Stimulated activated CD4-positive, alpha-beta T cell treated with anti-CD3 and anti-CD28 coated beads, Interleukin-1b, Interleukin-23, amount 100 ng/mL, for 4 hours (primary cell): ENCODE measurements at places on chromosomes 3 and 15.
A peak's percentile ranks its signal among the peaks of the same experiment; 100 is the strongest.

GRCh38 chr3:115814778-115815380 is 191.6 kb downstream of the GAP43 start:
- DNase-seq, result peak; percentile 58

DNA sequence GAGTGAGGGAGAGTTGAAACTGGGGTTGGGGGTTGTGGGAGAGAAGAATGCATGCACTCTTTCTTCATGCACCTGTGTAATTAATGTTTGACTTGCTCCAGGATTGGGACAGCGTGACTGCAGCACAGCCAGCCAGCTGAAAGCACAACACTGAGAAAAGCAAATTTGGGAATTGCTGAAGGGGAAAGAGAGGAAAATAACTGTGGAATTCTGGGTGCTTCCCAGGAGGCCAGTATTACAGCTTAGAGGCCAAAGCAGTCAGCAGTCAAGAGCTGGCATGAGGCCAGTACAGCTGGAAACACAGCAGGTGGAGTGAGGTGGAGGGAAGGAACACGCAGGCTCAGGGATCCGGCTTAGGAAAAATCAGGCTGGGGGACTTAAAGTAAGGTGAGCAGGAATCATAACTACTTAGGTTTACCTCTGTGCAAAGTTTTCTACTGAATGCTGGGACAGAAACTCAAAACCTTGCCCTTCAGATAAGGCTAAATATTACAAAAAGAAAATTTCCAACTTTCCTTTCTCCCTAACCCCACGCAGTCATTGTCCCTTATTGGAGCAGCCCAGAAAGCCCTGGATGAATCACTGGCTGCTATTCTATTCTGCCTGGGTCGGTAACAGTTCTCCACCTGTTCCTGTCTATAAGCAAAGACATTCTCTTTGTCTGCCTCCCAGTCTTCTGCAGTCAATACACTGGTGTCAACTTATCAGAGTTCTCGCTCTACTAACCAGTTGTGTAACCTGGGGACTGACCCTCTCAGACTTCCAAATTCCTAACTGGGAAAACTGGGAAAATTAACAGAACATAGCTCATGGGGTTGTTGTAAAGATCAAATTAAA is 167.2 kb downstream of the MAGI1 start:
- DNase-seq, result no peak

GRCh38 chr3:175571096-175571495 is 712.0 kb downstream of the NAALADL2 start:
- DNase-seq, result no peak

GRCh38 chr3:71400986-71401451 is 182.5 kb downstream of the FOXP1 start:
- DNase-seq, result no peak

- DNase-seq, result no peak
Measured at GRCh38 chr15:40257656-40258450, 19.0 kb downstream of the PAK6 start.

DNA sequence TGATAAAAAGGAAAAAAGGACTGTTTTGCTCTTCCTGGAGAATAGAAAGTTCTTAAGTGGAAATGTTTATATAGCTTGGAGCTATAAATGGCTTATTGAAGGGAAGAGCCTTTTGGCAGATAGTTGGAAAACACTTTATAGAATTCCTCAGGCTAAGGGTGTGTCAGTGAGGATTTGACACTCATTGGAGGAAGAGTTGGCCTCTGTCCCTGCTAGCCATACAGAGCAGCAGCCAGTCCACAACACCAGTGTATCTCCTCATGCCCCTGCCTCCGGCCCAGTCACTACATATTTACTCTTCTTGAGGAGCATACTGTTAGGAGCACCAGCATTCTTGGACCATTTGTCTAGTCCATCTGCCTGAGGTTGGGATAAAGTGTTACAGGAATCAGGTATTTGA is 36.2 kb downstream of the KLHL18 start:
- no peak for DNase-seq

GRCh38 chr3:131762981-131763564 is 260.3 kb upstream of the MRPL3 start:
- no peak for DNase-seq

- DNase-seq, result peak; percentile 73
Measured at GRCh38 chr15:40782609-40783227, 12.9 kb downstream of the C15orf62 start.

DNA sequence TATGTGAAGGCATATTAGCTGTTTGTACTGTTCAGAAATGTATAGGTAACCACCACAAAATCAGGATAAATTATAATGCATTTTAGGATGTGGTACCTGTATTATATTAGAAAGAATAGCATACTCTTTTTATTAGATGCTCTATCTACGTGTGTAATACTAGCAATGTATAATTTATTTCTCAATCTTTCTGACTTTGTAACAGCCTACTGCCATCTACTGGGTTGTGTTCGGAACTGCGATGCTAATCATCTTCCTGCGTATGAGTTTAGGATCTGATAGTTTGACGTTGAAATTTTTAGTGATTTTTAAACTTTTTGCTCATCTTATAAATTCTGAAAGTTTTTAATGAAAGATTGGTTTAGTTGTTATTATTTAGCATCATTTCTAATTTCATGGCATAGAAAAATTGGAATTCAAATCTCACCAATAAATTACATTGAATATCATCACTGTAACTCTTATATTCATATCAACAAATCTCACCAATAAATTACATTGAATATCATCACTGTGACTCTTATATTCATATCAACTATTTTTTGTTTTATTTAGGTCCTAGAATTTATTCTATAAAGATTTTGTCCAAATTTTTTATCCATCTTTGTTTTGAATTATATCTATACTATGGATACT is 322.7 kb upstream of the ZNF717 start:
- no peak for DNase-seq

DNA sequence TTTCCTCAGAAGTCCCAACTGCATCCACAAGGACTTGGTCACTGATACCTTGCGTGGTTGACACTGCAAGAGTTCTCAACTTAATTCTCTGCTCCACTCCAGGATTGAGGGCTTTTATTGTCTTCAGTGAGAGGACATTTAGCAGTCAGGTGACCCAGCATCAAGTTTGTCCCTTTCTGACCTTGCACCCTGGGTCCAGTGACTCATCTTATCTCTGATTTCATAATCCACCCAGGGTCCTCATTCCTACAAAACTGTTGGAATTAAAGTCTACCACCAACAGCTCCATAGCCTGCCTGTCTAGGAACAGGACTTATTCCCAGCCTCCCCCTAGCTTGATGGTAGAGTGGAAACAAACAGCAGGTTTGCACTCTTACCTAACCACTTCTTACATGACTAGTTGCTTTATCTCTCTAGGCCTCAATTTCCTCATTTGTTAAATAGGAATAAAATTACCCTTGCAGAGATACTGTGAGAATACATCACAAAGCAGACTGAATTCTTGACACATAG is 151.3 kb upstream of the LPP start:
- no peak for DNase-seq

DNA sequence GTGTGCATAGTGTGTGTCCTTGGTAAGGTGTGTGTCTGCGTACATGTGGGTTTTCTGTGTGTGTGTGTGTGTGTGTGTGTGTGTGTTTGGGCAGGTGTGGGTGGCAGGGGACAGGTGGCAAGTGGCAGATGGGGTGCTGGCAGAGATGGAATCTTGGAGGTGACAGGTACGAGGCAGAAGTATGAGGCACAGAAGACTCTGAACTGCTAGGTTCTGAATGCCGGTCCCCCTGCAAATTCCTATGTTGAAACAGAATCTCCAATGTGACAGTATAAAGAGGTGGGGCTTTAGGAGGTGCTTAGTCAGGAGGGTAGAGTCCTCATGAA is 29.8 kb downstream of the SRPRB start:
- no peak for DNase-seq

DNA sequence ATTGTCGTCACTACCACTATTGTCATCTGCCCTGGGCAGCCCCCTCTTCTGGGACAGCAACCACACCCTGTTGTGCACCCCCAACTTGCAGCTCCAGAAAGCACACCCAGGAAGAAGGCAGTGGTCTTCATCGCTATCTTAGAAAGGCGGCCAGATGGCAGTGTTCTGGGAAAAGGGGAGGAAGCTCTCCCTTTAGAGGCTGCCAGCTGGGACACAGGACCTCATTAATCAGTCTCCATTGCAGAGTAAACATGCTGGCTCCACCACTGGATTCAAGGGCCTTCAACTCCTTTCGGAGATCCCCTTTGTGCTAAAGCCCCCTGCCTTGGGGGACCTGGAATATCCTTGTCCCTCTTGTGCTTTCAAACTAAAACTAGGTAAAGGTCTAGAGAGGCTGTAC is 199.3 kb upstream of the LINGO1 start:
- DNase-seq, result no peak

DNA sequence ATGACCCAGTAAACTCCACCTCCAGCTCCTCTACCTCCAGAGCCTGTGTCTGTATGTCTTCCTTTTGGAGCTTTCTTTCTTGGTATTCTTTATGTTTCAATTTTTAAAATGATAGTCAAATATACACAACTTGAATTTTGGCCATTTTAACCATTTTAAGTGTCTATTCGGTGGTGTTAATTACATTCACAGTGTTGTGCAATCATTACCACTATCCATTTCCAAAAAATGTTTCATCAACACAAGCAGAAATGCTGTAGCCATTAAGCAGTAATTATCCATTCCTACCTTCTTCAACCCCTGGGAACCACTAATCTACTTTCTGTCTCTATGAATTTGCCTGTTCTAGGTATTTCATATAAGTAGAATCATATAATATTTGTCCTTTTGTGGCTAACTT is 194.5 kb upstream of the TSC22D2 start:
- no peak for DNase-seq

DNA sequence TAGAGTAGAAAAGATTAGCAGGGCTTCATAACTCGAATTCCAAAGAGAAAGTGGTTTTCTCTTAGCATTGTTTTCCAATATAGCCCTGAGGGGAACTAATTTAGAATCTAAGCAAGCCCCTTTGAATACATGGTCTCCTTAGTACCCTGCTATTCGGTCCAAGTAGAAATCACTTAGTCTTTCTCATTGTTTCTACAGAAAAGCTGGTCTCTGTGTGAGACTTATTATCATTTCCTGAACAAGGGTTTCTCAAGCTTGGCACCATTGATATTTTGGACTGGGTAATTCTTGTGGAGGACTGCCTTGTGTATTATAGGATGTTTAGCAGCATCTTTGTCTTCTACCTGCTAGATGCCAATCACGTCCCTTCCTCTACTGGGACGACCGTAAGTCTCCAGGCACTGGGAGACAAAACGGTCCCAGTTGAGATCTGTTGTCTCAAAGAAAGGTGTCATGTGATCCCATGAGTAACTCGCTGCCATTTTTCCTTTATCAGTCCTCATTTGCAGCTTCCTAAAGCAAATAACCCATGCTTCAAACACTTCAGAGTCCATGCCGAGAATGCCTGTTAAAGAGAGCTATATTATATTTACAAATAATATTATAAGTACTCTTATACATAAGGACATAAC is 230.7 kb upstream of the SLCO3A1 start:
- no peak for DNase-seq

- DNase-seq, result no peak
Measured at GRCh38 chr15:79442911-79443310, 10.8 kb downstream of the MINAR1 start.

- no peak for DNase-seq
Measured at GRCh38 chr15:35756623-35757022, 210.7 kb upstream of the DPH6 start.

DNA sequence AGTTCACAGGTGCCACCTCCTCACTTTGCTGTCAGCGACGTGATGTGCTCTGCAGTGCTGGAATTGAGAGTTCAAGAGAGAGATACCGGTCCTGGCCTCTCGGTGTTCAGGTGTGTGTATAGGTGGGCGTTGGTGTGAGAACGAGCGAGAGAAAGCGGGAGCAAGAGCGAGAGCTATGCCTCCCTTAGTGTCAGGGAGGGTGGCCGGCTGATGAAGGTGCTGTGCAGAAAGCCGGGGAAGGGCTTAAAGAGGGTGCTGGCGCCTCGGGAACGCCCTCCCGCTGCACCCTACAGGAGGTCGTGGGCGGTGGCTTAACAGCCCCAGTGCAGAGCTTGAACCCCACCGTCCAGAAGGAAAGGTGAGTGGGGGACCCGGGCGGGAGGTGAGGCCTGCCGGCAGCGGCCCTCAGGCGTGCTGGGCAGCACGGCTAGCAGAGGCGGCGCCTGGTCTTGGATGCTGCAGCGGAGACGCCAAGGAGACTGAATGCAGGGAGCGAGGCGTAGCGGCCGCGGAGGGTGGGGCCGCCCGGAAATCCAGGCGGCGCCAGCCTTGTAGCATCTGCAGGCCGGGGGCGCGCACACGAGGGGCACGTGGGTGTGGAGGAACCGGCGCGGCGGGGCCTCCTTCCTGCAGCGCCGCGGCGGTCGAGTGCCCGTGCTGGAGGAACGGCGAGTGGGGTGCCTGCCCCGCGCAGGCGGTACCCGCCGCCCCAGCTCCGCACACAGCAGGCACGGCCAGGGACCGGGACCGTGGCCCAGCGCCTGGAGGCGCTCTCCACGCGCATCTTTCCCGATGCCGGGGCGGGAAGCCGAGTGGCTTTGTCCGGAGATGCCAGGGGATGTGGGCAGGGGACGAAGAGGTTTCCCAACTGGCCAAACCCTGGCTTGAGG is 246.8 kb upstream of the TOPAZ1 start:
- no peak for DNase-seq

DNA sequence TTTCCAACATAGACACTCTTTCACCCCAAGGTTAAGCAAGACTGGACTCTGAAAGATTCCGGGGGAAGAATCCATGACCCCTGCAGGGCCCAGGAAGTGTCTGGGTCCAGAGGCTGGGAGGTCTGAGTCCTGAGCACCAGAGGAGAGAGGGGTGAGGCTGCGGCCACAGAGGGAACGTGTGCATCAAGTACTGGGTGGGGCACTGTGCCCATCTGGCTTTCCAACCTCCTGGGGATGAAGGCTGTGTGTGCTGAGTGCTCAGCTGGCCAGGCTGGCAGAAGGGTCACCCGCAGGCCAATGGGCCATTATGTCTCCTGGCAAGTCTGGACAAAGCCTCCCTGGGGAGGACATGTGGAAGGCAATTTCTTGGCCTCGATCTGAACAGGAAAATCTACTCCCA is 3.3 kb downstream of the CHRNA3 start:
- no peak for DNase-seq

GRCh38 chr3:10389995-10390394 is 69.1 kb upstream of the SEC13 start:
- DNase-seq, result no peak

- no peak for DNase-seq
Measured at GRCh38 chr3:146110161-146110560, 50.8 kb downstream of the PLOD2 start.

- no peak for DNase-seq
Measured at GRCh38 chr3:165181556-165181955, 14.6 kb downstream of the SLITRK3 start.

GRCh38 chr15:38667890-38668850 is 103.6 kb upstream of the RASGRP1 start:
- DNase-seq, result no peak

GRCh38 chr15:80580536-80581260 is 114.4 kb upstream of the ABHD17C start:
- no peak for DNase-seq

DNA sequence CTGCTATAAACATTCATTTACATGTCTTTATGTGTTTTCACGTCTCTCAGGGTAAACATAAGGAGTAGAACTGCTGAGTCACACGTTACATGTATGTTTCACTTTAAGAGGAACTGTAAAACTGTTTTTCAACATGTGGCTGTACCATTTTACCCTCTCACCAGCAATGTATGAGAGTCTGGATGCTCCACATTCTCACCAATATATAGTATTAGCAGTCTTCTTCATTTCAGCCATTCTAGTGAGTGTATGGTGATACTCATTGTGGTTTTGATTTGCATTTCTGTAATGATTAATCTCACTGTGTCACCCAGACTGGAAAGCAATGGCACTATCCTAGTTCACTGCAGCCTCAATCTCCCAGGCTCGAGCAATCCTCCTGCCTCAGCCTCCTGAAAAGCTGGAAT is 37.1 kb downstream of the PHC3 start:
- DNase-seq, result no peak

GRCh38 chr15:39783244-39783820 is 691 bp upstream of the FSIP1 start:
- no peak for DNase-seq
